ENCODE measurements at places on chromosomes 11 and 22.

GRCh38 chr22:19266547-19267086 lies 24.9 kb downstream of the CLTCL1 start:
- no peak for DNase-seq

DNA sequence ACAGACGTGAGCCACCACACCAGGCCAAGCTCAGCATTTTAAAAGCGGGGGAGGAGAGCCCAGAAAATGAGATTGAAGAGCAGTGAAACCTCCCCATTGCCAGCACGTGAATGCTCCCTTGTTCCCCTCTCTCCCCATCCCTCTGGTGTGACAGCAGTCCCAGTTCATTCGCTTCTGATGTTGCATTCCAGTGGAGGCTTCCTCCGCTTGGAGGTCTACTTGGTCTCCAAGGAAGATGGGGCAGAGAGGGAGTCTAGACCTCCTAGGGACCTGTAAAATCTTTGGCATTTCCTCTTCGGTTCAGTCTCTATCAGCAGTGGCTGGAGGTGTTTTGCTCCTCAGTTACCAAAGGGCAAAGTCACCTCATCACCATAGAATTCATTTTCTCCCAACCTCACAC lies 30.2 kb upstream of the EP300 start:
- no peak for DNase-seq

DNA sequence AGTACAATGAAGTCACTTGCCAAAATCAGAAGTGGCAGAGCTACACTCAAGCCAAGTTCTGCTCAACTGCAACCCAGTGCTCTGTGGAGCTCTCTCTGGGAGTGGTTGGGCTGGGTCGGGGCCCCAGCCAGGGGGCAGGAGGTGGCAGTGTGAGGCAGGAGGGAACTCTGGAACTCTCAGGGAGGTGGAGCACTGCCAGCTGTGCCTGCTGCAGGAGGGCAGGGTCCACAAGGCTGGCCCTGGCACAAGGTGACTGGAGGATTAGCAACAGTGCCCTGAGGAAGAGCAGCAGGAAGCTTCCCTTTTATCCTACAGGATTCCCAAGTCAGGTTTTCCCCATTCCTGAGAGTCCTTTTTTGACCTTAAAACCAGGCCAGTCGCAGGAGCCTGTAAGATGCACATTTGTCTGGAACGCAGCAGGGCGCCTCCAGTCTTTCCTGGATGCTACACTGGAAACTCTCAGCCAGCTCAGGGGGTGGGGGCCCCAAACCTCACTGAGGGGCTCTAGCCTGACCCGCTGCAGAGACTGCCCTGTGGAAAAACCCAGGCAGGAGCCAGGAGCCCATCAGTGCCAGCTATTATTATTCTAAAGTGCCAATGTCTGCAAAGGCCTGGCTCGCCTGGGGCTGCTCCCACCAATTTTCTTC lies 31.8 kb downstream of the DKK3 start:
- DNase-seq: no peak

DNA sequence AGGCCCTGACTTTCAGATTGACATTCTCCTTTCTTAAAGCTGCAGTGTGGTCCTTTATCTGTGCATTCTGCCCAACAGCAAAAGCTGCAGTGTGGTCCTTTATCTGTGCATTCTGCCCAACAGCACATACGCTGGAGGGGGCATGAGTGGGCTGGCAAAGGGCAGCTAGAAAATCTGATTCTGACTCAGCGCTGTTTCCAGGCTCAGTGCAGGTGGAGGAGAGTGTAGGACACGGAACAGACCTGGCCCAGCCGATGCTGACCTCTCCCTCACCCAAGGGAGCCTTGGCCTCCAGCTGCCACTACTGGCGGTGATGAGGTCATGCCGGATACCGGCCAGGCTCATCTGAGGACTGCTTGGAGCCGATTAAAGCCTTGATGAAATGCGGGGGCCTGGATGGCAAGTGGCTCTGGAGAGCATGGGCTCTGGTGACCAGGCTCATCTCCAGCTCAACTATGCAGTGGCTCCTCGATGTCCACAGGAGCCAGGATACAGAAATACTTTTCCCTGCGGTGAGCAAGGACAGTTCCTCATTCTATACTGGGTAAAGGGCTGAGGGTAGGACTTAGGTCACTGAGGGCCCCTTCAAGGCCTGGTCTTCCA lies 84.6 kb downstream of the CLPB start:
- DNase-seq: no peak

DNA sequence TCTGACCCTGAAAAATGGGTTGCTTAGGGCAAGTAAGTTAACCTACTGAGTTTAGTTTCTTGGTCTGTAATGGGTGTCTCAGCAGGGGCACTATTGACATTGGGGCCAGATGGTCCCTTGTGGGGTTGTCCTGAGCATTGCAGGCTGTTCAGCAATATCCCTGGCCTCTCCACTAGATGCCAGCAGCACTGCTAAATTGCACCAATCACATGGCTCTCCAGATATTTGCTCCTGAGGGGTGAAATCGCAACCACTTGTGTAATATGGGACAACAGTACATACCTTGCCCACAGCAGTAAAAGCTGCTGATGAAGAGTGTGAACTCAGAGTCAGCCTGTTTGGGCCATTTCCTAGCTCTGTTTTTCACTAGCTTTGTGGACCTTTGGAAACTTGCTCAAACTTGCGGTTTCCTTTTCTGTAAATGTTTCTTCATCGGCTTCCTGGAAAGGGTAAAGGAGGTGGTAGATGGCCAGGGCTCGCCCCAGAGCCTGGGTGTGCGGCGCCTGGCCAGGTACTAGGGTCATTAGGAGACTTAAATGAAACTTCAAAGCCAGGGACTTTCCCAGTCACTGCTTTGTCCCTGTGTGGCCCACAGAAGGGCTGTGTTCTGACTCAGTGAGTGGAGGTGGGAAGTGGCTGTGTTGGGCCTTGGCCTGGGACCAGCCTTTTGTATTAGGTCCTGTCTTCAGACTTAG lies 13.0 kb downstream of the NCF4 start:
- no peak for DNase-seq

DNA sequence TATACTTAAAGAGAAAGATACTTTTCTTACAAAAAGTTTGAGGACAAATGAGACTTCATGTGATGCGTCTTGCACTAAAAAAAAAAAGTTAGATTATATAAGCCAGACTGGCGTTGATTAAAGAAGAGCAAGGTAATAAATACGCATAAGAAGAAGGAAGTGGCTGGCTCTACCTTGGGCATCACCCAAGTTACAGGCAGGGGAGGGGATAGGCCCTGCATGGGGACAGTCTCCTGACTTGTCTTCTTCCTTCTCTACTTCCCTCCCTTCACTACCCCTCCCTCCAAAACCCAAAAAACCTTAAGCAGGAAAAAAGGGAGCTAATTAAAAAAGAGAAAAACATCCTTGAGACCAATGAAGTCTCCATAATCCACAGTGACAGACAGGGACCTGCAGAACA lies 22.3 kb upstream of the TMA7B start:
- DNase-seq: peak; percentile 54

- no peak for DNase-seq
These were observed 61.8 kb upstream of the POU2AF2 start for GRCh38 chr11:111183706-111184105.

GRCh38 chr11:122293296-122294023 lies 177.4 kb upstream of the BLID start:
- no peak for DNase-seq

- peak; percentile 50 for DNase-seq
These were observed 8.4 kb downstream of the LRRC10B start for GRCh38 chr11:61516675-61517572.
